ENCODE measurements at places on chromosomes 7 and 10.

DNA sequence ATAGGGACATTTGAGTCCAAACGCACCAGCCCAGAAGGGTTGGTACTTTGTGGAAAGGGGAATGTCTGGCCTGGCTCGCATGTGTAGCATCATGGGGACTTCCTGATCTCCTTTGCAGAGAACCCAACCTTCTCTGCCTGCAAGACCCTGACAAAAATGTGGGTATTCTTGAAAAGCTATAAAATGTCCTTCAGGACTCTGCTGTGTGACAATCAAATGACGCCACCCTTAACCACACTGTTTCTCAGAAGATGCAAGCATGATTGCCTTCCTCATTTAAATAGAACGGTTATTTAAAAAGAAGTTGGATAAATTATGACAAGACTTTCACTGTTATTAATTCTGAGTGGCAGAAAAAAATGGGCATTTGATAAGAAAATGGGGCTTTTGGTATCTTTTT, 15.1 kb upstream of the GPR15LG start:
- no peak for DNase-seq

DNA sequence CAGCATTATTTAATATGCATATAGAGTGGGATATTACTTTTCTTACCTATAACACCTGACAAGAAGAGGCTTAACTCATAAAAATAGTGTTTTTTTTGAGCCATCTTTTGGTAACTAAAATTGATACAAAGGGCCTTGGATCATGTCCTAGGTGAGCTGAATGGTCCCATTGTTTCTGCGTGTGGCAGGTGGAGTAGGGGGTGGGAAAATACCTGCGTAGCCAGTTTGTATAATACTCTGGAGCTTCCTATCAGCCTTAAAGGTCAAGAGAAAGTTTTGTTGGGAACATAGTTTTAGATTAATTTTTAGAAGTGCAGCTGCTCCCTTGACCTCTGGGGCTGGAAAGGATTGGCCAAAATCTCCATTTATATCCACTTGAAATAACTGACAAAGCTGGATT, 244.6 kb downstream of the PHTF2 start:
- DNase-seq = no peak

DNA sequence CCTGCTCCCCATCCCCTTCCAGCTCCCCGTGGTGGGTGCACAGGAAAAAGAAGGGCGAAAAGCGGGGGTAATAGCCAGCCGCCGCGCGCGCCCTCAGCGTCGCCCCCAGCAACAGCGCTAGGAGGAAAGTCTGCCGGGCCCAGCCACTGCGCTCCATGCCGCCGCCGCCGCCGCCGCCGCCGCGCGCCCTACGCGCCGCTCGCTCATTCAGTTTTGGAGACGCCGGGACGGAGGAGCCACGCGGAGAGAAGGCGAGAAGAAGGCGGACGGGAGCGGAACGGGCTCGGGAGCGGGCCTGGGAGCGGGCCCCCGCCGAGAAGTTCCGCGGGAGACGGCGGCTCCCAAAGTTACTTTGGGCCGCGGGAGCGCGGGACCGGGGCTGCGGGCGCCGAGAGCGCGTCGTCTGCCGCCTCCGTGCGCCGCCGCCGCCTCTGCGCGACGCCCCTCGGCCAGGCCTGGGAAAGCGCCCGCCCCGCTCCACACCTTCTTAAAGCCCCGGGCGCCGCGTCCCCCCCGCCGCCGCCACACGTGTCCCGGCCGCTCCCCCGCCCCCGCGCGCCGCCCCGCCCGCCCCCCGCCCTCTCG, at the start of gene RELN:
TSS of gene RELN (minus strand) at position 459 of the 585 bp plus-strand sequence. CDS start at position 157, 302 bp downstream.
- DNase-seq = no peak

- no peak for DNase-seq
These were observed 26.9 kb downstream of the CRHR2 start for GRCh38 chr7:30655096-30655970.

GRCh38 chr7:98472521-98472954, 71.6 kb upstream of the BAIAP2L1 start:
- no peak for DNase-seq

DNA sequence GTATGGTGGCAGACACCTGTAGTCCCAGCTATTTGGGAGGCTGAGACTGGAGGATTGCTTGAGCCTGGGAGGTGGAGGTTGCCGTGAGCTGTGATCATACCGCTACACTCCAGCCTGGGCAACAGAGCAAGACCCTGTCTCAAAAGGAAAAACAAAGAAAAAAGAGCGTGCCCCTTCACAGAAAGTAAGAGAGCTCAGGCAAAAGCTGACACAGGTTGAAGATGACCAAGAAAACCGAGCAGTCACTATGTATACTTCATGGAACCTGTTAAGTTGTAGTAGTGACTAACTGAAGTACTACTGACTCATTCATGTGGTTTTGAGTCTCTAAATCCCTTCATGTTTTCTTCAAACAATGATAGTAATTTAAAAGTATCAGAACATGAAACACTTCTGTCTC, 1.2 kb upstream of the PRRT4 start:
- no peak for DNase-seq

DNA sequence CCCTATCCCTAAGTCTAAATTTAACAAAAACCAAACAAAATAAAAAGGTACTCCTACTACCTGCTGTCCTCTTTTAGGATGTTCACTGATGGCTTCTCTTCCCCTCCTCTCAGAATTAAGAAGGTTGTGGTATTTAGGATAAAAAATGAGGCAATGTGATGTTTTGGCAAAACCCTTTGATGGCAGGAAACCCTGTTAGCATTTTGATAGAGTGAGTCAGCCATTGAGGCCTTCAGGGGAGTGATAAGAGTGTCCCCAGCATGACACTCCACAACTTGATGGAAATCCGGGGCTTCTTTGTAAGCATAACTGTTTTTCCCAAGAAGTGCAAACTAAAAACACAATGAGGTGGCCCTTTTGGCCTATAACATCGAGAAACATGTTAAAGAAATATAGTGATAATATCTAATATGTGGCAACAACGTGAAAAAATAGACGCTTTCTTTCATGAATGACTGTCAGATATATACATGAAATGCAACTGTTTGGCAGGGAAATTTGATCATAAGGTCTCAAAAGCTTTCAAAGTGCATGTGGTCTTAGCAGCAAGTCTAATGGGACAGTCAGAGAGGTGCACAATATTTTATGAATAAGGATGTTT, 55.0 kb downstream of the PRTFDC1 start:
- no peak for DNase-seq

- no peak for DNase-seq
These were observed 231.9 kb downstream of the MAD1L1 start for GRCh38 chr7:2000746-2001321.

- DNase-seq = no peak
These were observed 17.5 kb downstream of the DNAJC9 start for GRCh38 chr10:73229567-73229966.

- no peak for DNase-seq
These were observed 37.9 kb downstream of the ELFN1 start for GRCh38 chr7:1707756-1708595.

DNA sequence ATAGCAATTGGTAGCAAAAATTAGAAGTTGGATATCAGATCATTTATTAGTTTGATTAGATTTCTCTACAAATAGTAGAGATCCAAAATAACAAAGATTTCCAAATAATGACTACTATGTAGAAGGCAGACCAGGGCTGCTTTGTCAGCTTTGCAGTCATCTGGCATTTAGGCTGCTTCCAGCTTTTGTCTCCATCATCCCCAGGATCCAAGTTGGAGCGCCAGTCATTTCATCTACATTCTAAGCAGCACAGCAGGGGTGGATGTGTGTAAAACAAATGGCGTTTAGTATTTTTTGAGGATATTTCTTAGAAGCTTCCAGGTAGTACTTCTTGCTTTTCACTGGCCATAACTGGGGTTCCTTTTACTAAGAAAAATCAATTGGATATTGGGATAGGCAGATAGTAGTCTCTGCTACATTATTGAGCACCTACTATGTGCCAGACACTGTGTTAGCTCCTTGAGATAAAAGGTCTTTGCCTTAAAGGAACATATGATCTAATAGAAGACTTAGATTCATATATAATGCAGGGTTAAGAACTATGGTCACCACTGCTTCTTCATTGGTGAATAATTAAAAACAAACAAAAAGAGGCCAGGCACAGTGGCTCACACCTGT, 41.5 kb downstream of the TPST1 start:
- no peak for DNase-seq

DNA sequence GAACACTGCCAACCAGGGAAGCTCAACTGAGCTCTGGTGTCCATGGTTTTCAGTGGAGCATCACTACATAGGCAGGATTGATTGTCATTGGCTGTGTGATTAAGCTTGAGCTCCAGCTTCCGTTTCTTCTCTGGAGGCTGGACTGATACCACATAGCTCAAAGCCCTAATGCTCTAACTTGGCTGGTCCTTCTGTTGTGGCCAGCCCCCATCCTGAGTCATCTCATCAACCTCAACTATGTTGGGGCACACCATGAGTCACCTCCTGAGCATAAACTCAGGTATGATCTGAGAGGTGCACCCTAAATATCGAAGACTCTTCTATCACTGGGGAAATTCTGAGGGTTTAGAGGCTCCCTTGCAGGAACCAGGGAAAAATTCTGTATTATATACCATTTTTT, 114.5 kb upstream of the INHBA start:
- no peak for DNase-seq

DNA sequence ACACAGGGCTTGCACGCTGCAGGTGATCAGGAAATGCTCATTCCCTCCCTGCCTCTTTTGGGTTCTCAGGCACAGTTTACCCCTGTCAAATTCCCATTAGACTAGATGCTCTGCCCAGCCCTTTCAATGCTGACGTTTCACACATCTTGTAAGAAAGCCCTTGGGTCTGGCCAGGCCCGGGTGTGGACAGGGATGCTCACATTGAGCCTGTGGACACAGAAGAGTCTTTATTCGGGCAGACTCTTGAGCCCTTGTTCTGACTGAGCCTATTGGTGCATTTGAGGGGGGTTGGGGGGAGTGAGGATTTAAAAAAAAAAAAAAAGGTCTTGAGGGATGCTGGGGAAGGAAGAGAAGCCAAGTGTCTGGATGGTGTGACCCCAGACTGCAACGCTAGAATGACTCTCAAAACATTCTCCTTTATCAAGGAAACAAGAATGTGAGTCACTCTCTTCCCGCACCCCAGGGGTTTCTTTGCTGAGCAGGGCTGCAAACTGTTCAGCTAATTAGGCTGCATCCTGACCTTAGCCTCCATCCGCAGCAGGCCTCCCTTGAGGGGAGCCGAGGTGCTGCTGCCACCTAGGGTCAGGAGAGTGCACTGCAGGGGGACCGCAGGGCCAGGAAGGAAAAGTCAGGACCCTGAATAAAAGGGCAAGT, 53.6 kb upstream of the TMEM72 start:
- peak; percentile 55 for DNase-seq

GRCh38 chr7:83796760-83797159, 147.8 kb upstream of the SEMA3E start:
- DNase-seq = no peak

- no peak for DNase-seq
These were observed 430.4 kb downstream of the NEBL start for GRCh38 chr10:20466731-20467130.

DNA sequence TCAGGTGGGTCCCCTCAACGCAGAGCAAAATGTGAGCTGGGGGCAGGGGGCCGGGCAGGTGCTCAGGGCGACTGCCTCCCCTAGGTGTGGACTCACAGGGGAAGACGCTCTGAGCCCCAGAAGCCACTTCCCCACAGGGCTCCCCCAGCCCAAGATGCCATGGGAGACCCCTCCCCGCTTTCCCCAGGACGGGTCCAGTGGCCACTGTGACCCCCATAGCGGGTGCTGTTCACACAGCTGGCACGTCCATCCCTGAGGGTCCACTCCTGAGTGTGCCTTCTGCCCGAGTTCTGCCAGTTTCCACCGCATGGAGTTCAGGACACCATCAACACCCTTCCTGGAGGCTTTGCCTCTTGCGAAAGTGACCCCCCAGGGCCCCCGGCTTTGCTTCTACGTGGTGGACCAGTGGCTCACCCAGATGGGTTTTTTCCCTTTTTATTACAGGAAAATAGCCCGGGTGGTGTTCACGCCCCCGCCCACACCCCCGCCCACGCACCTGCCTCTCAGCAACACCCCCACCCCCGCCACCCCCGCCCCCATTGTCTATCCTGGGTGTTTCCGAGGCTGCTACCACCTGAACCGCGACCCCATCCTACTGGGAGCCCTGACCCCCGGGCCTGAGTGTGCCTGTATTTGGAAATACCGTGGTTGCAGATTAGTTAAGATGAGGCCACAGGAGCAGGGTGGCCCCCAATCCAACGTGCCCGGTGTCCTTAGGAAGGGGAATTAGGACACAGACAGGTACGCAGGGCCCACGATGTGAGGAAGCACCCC, 32.0 kb downstream of the ADAP1 start:
- peak; percentile 11 for DNase-seq

DNA sequence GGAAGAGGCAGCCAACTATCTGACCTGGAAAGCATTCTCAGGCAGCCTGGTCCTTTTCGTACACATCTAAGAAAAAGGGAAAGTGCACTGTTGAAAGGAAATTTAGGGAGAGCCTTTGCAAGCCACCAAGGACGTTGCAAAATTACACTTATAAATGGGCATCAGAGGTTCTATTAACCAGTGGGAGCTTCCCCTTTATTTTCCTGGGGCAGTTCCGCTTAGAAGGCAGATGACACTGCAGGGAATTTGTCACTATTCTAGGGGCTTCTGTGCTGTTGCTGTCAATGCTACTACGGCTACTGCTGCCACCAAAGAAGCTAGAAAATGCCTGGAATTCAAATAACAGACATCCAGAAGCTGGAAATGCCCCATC, 79.6 kb upstream of the AUTS2 start:
- no peak for DNase-seq

- DNase-seq = no peak
These were observed 87.6 kb downstream of the CARD11 start for GRCh38 chr7:2956076-2956475.

DNA sequence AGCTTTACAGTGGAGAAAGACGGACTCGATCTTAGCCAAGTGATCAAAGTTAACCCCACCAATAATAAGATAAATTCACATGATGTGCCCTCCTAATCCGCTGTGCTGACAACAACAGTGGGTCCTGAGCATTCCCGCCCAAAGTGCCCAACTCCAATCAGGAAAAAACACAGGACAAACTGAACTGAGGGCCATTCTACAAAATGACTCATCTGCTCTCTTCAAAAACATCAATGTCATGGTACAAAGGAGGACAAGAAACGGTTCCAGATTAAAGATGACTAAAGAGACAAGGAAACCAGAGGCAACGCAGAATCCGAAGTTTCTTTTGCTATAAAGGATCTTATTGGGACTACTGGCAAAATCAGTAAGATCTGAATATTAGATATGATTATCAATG, 79.4 kb downstream of the CTBP2 start:
- DNase-seq = no peak

DNA sequence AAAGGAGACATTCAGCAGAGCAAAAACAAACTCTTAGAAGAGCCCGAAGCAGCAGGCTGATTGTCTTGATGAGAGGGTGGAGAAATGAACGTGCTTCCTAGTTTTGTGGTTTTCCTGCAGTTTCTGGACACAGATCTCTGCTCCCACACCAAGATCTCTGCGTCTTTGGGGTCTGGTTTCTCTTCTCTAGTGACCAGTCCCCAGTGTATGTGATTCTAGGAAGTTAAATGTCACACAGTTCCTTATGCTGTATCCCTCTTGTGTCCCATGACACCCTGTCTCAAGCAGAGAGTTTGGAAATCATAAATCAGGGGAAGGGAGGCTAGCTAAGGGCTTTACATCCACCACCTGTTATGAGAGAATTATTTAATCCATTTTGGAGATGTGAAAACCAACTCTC, 55.4 kb upstream of the KLF14 start:
- no peak for DNase-seq

- DNase-seq = no peak
These were observed 48.6 kb upstream of the SLIT1 start for GRCh38 chr10:97234400-97234799.

GRCh38 chr10:69505636-69506318, 54.5 kb downstream of the TSPAN15 start:
- DNase-seq = no peak

Data from tibial nerve (tissue), 4 donors.